ENCODE measurements at places on chromosomes 2 and 18.

GRCh38 chr2:64718250-64718885 is 64.7 kb upstream of the SERTAD2 start:
- no peak for DNase-seq

DNA sequence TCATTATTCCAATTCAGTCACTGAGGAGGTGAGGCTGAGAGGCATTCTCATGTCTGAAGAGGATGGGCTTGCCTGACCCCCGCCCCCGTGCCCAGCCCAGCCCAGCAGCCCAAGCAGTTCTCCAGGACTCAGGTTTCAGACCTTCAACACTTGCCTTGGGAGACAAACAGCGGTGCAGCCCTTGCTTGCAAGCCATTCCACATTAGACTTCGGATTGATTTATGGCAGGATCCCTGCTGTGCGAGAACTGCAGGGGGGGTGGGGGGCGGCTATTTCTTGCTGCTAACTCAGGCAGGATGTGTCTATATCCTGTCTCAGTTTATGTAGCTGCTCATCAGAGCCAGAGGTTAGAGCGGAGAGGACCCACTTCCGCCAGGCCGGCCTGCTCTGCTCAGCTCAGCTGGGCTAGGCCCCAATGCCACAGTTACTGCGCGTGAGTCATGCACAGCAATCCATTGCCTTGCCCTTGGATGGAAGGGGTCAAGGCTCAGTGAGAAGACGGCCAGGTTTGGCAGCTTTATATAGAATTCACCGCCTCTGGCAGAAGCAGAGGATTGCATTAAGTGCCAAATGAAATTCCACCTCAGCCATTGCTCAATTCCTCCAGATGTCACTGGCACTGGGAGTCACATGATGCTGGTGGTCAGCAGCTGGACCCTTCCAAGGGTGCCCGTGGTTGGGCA is 1.8 kb downstream of the GYPC start:
- no peak for DNase-seq

DNA sequence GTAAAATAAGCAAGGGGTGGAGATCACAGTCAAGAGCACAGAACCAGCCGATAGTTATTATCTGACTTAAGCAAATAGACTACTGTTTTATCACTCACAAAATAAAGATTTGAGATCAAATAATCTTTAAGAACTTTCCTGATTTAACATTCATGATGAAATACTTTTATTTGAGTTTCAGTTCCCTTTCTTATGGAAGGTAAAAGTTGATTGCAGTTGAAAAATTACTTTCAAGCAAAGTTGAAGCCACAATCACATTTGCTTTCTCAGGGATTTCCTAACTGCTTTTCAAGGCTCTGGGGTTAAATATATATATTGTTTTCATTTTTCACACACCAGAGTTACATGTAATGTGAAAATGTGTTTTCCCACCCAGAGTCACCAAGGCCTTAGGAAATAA is 599.5 kb downstream of the KCNJ3 start:
- DNase-seq, result no peak

DNA sequence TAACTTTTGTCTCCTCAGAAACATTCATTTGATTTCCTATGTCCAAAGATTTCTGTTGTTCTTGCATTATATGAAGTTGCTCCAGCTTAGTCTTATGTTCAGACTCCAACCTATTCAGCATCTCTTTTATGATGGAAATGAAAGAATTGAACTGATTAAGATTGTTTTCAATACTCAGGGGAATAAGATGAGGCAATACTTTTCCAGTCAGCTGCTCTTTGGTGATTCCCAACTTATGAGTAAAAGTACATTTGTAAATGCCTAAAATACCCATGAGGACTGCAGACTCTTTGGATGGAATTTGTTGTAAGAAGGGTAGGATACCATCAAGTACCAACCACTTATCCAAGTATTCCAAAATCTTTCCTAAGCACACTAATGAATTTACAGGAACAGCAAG is 39.8 kb downstream of the TRAK2 start:
- DNase-seq, result no peak

GRCh38 chr2:217270485-217271121 is 410.7 kb upstream of the TNP1 start:
- no peak for DNase-seq
